Bronchial epithelial cell (primary cell): ENCODE measurements at places on chromosomes 5 and 9. TPM values are rescaled to one million over a fixed set of nuclear protein-coding genes. Genes with fewer than 3 reads are reported as not detected.

Gene PMPCA
- 39.2 and 43.2 TPM in 2 replicates for total RNA-seq

Gene CAMK4
- total RNA-seq: 0.26 TPM in 1 of 2 replicates, not detected in the other

Gene ANXA1
- total RNA-seq: 1,561 and 3,061 TPM in 2 replicates

Gene FGF18
- total RNA-seq: under 0.01 TPM in 1 of 2 replicates, not detected in the other

Gene ASPN
- total RNA-seq: not detected in 2 replicates

Gene STKLD1
- under 0.01 and 0.38 TPM in 2 replicates for total RNA-seq

Gene RALGDS
- total RNA-seq: 18.7 and 21.1 TPM in 2 replicates

Gene PTGDS
- total RNA-seq: 0.26 TPM in 2 replicates

Gene FOXI1
- not detected in 2 replicates for total RNA-seq

Gene PNPLA7
- 0.26 TPM in 2 replicates for total RNA-seq

Gene PAPPA
- total RNA-seq: 0.13 and 1.3 TPM in 2 replicates

Gene SUSD3
- total RNA-seq: 0.26 TPM in 1 of 2 replicates, not detected in the other

Gene ADAMTSL1
- total RNA-seq: 0.13 and 1.6 TPM in 2 replicates

Gene TMEM171
- 0.26 and 0.51 TPM in 2 replicates for total RNA-seq

Gene TAF9
- 66.9 and 150 TPM in 2 replicates for total RNA-seq

Gene DMRTA1
- 3.9 and 5.6 TPM in 2 replicates for total RNA-seq

Gene DMRT3
- total RNA-seq: not detected in 2 replicates

Gene SPAAR
- total RNA-seq: not detected in 2 replicates

Gene LCN12
- 0.13 TPM in 1 of 2 replicates, not detected in the other for total RNA-seq

Gene SLC28A3
- 0.53 and 15.0 TPM in 2 replicates for total RNA-seq

Gene NTNG2
- under 0.01 TPM in 1 of 2 replicates, not detected in the other for total RNA-seq

Gene SLC34A3
- not detected in 2 replicates for total RNA-seq

Gene MAMDC4
- 1.1 and 1.5 TPM in 2 replicates for total RNA-seq

Gene SPINK7
- 13.7 and 23.4 TPM in 2 replicates for total RNA-seq

Gene IFNK
- not detected in 2 replicates for total RNA-seq

Gene PCDHB4
- total RNA-seq: 0.13 TPM in 1 of 2 replicates, not detected in the other

Gene KCNV2
- total RNA-seq: not detected in 2 replicates

Gene ZNF658
- 5.3 and 5.9 TPM in 2 replicates for total RNA-seq
